Muscle of leg (tissue), 16 donors: ENCODE measurements at places on chromosomes 5 and 9.

GRCh38 chr9:84129529-84129928 is 148.9 kb downstream of the RMI1 start:
- no peak for DNase-seq

DNA sequence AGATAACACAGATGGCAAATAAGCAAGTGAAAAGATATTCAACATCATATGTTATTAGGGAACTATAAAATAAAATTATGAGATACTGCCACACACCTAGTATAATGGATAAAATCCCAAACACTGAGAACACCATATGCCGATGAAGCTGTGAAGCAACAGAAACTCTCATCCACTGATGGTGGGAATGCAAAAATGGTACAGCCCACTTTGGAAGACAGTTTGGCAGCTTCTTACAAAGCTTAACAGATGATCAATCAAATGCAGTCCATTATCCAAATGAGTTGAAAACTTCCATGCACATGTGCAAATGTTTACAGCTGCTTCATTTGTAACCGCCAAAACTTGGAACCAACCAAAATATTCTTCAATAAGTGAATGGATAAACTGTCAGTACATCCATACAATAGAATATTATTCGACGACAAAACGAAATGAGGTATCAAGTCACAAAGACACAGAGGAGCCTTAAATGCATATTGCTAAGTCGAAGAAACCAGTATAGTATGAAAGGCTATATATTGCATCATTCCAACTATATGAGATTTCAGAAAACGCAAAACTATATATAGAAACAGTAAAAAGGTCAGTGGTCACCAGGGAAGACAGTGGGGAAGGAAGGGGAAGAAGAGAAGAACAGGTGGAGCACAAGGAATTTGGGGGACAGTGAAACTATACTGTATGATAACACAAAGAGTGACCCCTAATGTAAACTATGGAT is 14.9 kb downstream of the PFDN1 start:
- no peak for DNase-seq

GRCh38 chr5:62521319-62521718 is 57.3 kb upstream of the LRRC70 start:
- peak; percentile 37 for DNase-seq

- no peak for DNase-seq
These were observed 92.5 kb downstream of the FBXW11 start for GRCh38 chr5:171913987-171914273.
